CD4-positive, alpha-beta memory T cell (primary cell): ENCODE measurements at places on chromosomes 3 and 15. TPM values are rescaled to one million over a fixed set of nuclear protein-coding genes. Genes with fewer than 3 reads are reported as not detected.

- no peak for DNase-seq
Observed at GRCh38 chr3:39088889-39089288, 18.5 kb downstream of the GORASP1 start.

DNA sequence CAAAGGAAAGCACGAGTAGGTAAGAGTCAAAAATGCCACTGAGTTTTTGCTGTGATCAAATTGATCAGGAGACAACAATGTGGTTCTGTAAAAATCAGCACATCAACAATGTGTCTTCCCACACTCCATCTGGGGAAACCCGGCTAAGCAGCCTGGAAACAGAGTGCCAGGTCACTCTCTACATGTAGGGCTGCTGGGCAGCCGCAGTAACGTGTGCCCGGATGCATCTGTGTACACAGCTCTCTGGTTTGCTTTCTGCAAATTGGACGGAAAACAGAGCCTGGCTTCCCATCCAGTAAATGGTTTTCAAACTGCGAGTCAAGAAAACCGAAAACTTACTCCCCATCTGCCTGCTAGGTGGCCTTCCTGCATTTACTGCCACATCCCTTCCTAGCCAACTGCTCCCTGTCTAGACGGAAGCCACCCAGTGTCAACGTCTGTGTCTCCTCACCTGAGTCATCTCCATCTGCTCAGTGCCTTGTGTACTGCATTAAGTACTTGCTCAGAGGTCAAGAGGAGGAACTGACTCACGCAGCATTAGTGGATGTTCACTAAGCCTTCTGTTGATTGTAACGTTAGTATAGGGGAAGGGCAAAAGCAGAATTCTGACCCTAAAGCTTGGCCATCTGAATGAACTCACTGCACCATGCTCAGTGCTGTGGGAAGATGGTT is 124.1 kb downstream of the TJP1 start:
- DNase-seq, result no peak

- DNase-seq, result no peak
Observed at GRCh38 chr3:129658110-129658843, 51.8 kb upstream of the PLXND1 start.

The CTDSPL gene
- total RNA-seq, result 0.73 TPM
